ENCODE measurements at places on chromosomes 5 and 9.
A peak's percentile ranks its signal among the peaks of the same experiment; 100 is the strongest.

GRCh38 chr9:95953986-95954385 is 78.5 kb downstream of the ERCC6L2 start:
- DNase-seq, result no peak

GRCh38 chr9:127123064-127123890 is 842 bp upstream of the ANGPTL2 start:
- DNase-seq, result no peak

GRCh38 chr5:2207416-2208238 is 324.9 kb upstream of the IRX4 start:
- DNase-seq, result no peak

- no peak for DNase-seq
Observed at GRCh38 chr9:109816490-109816889, 36.5 kb downstream of the PALM2AKAP2 start.

GRCh38 chr5:73799401-73799972 is 173.5 kb downstream of the ARHGEF28 start:
- no peak for DNase-seq

- DNase-seq, result no peak
Observed at GRCh38 chr5:74367934-74368333, 272.6 kb downstream of the ENC1 start.

DNA sequence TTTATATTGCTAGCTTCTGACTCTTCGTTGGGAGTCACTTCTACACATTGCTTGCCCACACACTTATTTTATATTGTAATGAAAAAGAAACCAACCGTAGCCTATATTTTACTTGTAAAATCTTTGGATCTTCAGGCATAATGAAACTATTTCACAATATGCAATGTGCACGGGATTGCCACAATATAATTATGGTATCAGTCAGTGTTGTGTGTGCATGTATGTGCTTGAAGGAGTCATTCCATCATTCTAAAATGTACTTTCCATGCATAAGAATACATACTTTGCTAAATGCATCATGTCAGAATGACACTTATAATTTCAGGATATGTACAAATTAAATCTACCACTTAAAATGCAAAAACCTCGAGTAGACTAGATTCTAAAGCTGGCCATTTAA is 64.0 kb upstream of the TLE4 start:
- DNase-seq, result no peak

GRCh38 chr9:6758498-6759184 is 868 bp downstream of the KDM4C start:
- peak; percentile 36 for DNase-seq

GRCh38 chr9:6407778-6408177 is 5.2 kb upstream of the UHRF2 start:
- no peak for DNase-seq

DNA sequence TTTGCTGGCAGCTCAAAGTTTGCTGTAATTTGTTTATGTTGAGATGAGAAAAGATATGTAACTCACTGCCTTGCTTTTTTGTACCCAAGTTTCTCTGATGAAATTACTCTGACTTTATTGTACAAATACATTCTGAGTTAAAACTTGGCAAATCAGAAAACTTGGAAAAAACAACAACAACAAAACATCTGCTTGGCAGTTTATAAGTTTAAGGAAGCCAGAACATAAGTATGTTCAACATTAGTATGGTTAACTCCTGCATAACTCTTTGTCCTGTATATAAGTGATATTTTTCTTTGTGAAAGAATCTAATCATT is 233.1 kb downstream of the MAST4 start:
- no peak for DNase-seq

GRCh38 chr9:126156898-126157297 is 169.7 kb upstream of the MVB12B start:
- DNase-seq, result no peak

GRCh38 chr9:131856105-131856504 is 116.2 kb upstream of the RAPGEF1 start:
- DNase-seq, result no peak

DNA sequence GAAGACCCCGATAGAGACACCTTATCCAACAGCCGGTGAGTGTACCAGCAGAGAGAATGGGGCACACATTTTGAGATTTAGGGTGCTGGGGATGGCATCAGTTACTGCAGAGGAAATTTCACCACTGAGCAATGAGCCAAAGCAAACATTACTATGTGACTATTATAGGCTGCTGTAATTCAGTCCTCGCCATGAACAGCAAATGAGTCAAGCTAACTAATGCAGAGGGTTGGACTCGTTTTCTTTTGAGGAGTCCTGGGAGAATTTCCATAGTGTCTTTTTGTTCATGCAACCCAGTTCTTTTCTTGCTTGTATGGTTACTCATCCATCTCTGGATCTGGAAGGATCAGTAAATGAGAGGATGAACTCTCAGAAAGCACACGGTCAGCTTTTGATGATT is 323.8 kb downstream of the PSAT1 start:
- DNase-seq, result no peak

- DNase-seq, result no peak
Observed at GRCh38 chr5:52995095-52995494, 5.9 kb downstream of the ITGA2 start.

DNA sequence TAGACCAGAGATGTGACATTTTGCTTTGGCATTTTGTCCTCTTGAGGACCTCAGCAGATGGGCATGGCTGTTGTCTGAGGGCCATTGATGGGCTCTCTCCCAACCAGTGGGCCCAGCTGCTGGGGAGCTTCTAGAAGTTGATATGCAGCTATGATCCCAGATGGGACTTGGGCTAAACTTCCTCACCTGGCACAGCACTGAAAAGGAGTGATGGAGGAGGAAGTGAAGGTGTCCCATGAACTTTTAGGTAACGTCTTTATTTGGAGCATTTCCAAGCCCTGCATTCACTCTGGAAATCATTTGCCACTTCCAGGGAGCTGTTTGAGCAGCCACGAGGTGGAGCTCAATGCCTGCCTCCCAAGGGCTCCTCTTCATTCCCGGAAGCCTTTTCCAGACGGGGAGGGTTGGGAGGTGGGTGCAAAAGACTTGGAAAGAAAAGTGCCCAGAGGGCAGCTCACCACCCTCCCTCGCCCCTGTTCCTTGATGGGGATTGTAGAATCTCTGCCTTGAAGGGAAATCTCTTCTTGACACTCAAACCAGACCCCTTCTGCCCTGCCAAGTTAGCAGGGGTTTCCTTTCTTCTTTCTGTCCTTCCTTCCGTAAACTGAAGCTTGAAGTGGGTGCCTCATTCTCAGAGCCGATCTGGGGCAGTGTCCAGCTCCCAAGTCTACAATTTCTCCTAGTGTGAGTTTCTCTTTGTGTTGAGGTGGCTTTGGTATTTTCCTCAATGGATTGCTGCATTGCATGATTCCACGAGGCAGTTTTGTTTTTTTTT is 18.1 kb upstream of the NEUROG1 start:
- DNase-seq, result no peak

GRCh38 chr9:22354699-22355384 is 91.8 kb upstream of the DMRTA1 start:
- DNase-seq, result no peak

- DNase-seq, result no peak
Observed at GRCh38 chr9:125593581-125594222, 113.3 kb downstream of the MAPKAP1 start.

DNA sequence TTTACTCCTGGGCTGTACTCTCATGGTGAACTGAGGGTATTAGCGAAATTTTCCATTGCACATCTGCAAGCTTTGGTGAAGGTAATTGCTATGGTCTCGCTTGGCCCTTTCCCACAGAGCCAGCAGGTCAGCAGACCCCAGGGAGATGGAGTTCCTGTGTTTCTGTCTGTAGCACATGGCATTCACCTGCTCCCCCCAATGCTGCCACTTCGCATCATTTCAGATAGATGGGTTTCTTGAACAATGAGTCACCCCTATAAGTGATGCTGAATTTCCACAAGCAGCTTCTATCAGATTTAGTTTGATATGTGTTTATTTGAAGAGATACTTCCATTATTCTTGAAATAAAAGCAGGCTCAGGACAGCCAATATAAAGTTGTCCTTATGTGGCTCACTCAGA is 117.8 kb downstream of the ERCC6L2 start:
- no peak for DNase-seq

DNA sequence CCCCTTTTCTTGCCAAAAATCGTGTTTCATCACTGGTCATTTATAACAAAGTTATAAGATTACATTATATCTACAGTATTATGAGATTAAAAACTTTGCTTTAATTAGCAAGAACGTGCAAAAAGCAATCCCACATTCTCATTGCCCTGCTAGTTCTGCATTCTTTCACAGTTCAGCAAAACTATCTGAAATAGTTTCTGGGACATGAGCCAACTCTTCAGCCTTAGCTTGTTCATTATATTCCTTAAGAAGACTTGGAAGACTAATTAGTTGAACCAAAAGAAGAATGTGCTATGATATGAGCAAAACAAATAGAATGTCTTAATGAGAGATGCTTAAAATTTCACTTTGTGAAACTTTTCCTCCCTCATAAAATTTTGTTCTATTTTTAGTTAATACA is 76.7 kb downstream of the ITGA1 start:
- DNase-seq, result no peak

DNA sequence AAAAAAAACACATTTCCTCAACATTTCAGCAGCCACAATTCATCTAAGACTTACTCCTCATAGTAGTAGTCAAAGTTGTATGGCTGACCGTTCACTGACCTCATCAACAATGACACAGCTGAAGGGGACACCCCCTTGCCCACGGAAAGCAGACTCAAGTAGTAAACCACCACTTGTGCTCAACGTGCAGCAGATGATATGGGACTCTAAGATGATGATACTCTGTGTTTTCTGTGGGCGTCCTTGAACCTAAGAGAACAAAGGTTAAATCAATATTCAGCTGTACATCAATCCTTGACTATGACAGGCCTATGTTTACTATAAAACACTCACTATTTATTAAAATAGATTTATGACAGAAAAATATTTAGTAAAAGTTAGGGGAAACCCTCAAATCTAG is 71.6 kb downstream of the SETX start:
- no peak for DNase-seq

- DNase-seq, result no peak
Observed at GRCh38 chr9:136713550-136713949, 1.2 kb downstream of the DIPK1B start.

GRCh38 chr5:167839065-167839464 is 452.4 kb upstream of the WWC1 start:
- no peak for DNase-seq

GRCh38 chr5:132591145-132591544 is 34.4 kb downstream of the RAD50 start:
- DNase-seq, result no peak

DNA sequence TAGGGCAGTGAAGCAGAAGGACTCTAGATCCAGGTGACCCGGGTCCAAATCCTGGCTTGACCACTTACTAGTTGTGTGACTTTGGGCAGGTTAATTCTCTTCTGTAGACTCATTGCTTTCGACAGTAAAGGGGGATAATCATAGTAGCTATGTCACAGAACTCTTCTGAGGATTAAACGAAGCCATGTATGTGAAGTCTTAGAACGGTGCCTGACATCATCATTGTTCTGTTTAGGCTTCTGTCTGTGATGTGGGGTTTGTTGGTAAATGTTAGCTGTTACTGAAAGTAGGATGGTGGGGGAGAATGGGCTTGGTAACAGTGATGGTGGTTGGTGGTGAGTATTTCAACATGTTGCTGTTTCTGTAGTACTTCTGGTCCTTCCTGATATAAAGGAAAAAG is 73.7 kb downstream of the MAP1B start:
- DNase-seq, result no peak

All from stimulated activated CD4-positive, alpha-beta T cell treated with anti-CD3 and anti-CD28 coated beads, Interleukin-2, amount 100 ng/mL, for 48 hours (primary cell).